ENCODE measurements at places on chromosomes 6 and 20.

- DNase-seq: no peak
These were observed 12.2 kb upstream of the C6orf118 start for GRCh38 chr6:165321555-165322145.

GRCh38 chr20:42392442-42392841, 774.3 kb upstream of the CHD6 start:
- no peak for DNase-seq

GRCh38 chr6:139152892-139153271, 18.0 kb downstream of the HECA start:
- no peak for DNase-seq

DNA sequence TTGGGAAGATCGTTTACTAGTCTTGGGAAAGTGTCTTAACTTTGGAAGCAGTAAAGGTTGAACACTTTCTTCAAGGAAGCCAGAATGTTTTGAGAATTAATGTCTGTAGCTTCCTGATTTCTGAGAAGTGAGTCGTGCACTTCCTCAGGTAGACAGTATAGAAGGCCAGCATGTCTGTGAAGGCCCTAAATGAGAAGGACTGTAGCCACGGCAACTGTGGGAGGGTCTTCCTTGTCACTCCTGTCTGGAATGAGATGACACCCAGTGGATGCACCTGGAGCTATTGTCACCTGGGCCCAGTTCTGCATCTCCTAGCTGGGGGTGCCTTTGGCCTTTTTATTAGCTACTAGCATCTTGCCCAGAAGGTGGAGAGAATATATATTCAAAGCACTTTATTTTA, 8.8 kb downstream of the STX16 start:
- no peak for DNase-seq

DNA sequence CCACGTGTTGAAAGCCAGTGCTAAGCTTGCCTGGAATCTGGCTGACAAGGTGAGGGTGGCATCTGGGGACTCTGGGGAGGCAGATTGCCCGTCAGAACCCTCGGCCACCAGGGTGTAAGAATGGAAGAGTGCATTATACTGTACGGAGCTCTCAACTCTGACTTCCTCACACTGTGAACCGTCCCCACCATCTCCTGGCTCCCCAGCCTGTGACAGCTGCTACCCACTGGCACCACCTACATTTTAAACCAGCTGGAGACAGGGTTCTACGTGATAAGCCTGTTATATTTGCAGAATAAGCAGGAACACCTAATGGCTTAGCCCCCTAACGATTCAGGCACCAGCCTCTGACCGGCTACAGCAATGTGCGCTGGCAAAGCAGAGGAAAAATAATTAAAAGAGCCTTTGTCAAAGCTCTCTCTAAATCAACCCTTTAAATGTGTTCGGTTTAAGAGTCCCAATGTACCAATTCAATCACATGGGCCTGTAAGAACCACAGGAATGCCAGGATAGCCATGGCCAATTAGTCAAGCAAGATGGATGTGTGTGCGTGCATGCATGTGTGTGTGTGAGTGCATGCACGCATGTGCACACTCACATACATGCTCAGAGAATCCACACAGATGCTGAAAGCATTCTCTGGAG, 89.1 kb upstream of the TAB2 start:
- DNase-seq: no peak

DNA sequence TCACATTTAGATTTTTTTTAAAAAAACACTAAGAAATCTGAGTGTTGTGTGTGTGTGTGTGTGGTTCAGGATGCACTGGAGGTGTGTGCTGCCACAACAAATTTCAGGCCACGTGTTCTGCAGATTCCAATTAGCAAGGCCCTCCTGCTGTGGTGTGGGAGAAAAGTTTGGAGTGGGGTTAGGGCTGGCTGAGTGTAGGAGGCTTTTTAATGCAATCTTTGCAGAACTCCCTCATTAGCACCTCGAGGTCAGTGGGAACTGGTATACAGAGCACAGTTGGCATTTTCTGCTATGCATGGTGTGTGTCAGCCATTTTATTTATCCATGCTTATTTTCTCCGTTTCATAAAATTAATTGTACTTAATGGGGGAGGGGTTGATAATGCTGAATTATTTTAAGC, 187.6 kb downstream of the SOX4 start:
- no peak for DNase-seq

DNA sequence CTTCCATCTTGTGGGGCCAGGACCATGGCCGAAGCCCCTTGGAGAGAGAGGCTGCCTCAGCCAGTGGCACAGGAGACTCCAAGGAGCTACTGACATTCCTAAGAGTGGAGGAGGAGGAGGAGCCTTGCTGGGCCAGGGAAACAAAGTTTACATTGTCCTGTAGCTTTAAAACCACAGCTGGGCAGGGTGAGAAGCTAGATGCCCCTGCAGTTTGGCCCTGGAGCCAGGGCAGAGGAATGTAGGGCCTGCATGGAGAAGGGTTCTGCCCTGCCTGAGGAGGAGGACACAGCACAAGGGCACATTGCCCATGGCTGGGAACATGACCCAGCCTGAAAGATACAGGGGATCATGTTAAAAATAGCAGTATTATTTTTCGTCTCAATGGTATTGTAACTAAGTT, 37.4 kb downstream of the PLCG1 start:
- no peak for DNase-seq

- no peak for DNase-seq
These were observed 31.1 kb downstream of the EPM2A start for GRCh38 chr6:145704143-145704781.

DNA sequence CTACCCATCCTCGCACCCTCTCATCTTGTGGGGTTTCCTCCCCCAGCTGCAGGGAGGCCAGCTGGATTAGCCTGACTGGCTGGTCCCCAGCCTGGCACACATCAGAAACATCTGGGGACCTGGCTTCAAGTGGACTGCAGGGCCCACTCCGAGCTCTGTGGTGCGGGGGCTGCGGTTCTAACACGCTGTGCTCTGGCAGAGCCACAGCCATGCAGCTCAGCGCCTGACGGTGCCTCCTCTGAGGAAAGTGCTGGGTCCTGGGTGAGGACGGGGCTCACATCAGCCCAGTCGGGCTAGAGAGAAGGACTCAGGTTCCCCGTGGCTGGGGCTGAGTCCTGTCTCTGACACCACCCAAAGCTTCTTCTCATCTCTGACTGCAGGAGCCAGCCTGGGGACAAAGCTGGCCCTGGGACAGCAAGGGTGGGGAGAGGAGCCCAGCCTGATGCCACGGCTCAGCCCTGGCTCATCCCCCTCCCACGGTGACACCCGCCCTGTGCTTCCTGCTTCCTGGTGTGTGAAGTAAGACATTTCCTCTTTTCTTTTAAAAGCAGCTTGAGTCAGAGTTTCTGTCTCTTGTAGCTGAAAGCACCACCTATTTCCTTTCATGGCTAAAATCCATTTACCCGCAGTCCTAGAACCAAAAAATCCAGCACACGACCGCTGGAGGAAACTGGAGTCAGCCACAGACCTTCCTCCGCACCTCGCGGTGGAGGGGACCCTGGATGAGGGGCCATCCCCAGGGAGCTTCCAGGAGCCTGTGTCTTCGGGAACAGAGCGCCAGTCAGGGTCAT, 127.4 kb upstream of the AFDN start:
- peak; percentile 62 for DNase-seq

GRCh38 chr6:75431379-75431778, 62.2 kb downstream of the FILIP1 start:
- no peak for DNase-seq

GRCh38 chr6:44656691-44657090, 269.2 kb downstream of the CDC5L start:
- no peak for DNase-seq
